Smooth muscle cell of bladder (primary cell): ENCODE measurements at places on chromosomes 12 and 14. TPM values are rescaled to one million over a fixed set of nuclear protein-coding genes. Genes with fewer than 3 reads are reported as not detected.

Gene FIGNL2
- total RNA-seq = under 0.01 TPM in 1 of 2 replicates, not detected in the other

Gene LALBA
- not detected in 2 replicates for total RNA-seq

Gene C12orf54
- not detected in 2 replicates for total RNA-seq

Gene EID3
- total RNA-seq = 7.1 and 12.3 TPM in 2 replicates

Gene SOAT2
- total RNA-seq = 0.09 TPM in 1 of 2 replicates, not detected in the other

Gene SPTB
- total RNA-seq = 0.14 TPM in 1 of 2 replicates, not detected in the other

Gene SLC6A13
- 0.14 and 0.18 TPM in 2 replicates for total RNA-seq
